ENCODE measurements at places on chromosomes 1 and 21. TPM values are rescaled to one million over a fixed set of nuclear protein-coding genes. Genes with fewer than 3 reads are reported as not detected.

DNA sequence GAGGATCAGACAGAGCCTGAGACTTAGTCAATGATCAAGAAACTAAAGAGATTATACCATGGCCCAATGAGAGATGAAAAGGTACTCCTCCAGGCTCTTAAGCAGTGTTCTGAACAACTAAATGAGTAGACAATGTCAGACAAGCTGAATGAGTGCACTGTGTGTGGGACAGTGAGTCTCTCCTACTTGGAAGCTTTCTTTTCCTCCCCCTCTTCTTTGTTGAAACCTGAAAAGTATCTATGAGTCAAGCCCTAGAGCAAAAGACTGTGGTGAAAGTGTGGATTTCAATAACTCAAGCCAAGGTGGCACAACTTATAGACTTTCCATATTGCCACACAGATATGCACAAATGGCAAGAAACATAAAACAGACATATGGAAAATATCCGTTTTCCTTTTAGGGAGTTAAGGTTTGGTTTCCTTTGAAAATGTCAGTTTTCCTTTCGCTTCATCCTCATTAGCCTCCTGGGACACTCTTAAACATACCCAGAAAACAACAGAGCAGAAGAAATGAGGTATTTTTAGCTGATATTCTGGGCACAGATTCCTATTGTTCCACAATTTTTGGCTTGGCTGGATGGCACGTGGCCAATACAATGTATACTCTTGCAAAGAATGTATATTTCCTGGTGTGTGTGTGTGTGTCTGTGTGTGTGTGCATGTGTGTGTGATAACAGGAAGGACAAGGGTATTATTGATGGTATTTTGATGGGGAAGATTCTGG, 96.6 kb downstream of the LMX1A start:
- no peak for DNase-seq

DNA sequence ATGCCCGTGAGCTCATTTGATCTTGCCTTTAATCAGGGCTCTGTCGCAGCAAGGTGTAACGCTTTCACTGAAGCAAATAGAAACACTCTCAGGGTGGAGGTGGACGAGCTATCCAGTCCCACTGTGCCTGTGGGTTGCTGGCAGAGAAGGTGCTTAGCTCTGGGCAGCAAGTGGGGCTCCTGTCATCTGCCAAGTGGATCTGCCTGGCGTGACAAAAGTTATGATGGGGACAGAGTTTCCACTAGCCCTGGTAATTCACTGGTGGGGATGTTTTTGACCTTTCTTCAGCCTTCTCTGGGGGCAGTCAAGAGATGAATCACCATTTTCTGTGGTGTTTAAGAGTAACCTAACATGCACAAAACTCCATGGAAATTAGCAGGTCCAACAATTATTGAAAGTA, 71.3 kb upstream of the EDEM3 start:
- DNase-seq: no peak

DNA sequence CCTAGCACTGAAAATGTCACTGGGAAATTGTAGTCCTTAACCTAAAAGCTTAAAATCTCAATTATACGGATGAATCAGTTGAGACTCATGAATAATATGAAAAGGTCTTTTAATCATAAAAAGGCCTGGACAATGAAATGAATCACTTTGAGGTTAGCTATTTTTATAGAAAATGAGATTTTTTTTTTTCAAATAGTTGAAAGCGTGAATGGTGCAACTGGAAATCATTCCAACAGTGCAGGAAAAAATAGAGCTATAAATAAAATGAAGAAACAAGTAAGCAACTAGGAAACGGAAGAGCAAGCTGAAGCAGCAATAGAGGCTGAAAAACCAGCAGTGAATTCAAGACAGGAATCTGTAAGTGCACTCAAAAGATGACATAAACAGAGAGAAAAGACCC, 142.9 kb downstream of the BACH1 start:
- peak; percentile 21 for DNase-seq

DNA sequence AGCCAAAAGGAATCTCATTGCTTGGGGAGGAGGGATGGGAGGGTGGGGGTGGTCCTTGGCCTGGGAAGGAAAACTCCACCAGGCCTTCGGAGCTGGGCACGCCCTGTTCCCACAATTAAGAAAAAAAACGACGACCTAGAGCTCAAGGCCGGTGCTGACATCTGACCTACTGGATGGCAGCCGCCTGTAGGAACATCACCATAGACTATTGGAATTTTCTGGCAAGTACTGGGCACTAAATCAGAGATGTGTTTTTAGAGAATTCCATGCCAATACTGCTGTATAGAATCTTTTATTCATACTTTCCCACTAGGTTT, 729 bp downstream of the NADK start:
- DNase-seq: peak; percentile 44

DNA sequence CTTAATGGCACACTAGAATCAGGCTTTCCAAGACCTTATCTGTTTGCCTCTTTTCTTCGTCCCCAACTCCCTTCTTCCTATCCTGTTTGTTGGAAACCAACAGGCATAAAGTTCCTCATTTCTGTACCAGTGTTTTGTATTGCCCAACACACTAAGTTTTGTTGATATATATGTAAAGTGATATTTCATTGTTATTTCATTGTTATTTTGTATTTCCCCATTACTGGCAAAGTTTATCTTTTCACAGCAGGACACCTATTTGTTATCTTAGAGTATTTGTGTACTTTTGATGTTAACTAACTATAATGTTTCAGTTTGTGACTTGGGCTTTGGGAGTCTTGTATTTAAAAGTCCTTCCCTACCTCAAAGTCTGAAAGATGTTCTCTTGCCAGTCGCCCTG, 27.1 kb downstream of the FAM20B start:
- no peak for DNase-seq

DNA sequence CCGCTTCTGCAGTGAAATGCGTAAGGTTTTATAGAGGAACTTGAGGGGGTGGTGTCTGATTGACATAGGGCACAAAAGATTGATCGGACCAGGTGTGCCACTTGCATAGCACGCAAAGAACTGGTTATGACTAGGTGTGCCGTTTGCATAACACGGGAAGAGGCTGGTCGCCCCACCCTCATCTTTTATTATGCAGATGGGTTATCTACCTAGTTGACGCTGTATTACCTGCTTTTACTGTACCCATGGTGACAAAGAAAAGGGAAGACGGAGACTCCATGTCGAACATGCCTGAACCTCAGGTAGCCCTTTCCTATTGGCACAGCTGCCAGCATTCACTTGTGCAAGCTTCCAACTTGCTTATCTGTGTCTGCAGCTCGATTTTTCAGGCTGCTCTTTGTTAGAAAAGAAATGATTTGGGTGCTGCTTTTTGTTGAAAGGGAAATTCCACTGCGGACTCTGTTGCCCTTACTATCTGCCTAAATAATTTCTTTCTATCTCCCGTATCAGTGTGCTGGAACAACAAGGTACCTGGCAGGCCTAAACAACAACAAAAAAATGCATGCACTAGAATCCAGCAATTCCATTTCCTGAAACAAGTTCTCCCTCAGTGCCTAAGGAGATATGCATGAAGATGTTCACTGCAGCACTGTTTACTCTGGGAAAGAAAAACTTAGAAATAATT, 194.4 kb upstream of the KAZN start:
- no peak for DNase-seq

- peak; percentile 93 for DNase-seq
Observed at GRCh38 chr1:201870397-201870796, 18.3 kb upstream of the SHISA4 start.

DNA sequence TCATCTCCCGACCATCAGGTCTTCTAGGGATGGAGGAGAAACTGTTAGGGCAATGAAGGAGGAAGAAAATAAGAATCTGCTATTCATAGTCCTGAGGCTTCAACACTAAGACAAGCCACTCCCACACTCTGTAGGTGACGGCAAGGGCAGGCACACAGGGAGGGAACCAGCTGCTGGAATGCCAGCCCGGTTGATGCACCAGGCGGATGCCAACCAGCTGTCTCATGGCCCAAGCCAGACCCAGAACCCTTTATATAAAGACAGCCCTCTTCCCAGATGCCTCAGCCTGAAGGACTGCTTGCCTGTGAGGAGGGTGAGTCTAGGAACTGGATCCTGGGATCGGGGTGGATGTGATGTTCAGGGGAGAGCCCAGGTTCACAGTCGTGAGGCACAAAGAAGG, at the start of gene KPRP:
KPRP (plus strand) TSS at position 279 of the 400 bp plus-strand sequence. CDS start 1,564 bp downstream, outside the sequence.
- DNase-seq: no peak

DNA sequence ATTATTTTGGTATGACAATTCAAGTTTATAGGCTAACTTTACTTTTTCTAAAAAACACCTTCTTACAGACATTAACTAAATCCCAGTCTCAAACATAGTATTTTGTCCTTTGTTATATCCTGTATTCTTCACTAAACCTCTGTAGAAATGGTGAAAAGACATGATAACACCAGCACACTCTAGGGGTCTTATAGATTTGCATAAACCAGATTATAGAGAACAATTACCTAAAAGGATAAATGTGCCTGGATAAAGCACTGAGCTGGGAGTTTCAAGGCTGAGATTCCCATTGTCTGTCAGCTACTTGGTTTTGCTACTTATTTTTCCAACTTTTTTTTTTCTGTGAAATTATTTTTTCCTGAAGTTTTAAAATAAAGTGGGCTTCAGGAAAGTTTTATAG, 1288.6 kb upstream of the TMPRSS15 start:
- no peak for DNase-seq

DNA sequence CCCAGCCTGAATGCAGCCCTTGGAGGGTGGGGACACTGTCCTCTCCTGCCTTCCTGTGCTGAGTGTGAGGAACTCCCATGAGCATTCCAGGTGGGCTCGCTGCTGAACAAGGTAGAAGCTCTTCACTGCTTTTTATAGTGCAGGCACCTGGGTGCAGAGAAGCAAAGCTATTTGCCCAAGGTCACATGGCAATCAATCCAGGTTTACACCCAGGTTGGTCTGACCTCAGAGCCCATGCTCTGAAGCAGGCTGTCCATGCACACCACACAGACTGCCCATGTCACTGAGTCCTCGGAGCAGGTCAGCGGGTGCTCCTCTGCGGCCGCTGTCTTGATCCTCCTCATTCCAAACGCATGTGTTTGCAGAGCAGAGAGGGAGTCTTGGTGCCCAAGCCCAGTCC, 323.4 kb upstream of the VAMP3 start:
- no peak for DNase-seq

- peak; percentile 14 for DNase-seq
Observed at GRCh38 chr1:210754878-210755665, 378.9 kb downstream of the KCNH1 start.

DNA sequence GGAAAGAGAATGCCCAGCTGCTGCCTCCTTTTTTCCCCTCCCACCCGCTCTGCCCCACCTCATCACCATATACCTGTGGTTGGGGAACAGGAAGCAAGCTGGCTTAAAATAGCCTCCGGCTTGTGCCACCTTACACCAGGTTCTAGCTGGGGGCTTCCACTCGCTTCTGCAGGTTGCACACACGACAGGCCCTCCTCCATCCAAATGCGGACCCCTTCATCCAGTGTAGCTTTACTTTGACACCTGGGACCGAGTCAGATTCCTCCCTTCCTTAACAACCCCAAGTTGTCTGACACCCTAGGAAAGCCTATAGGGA, 14.6 kb downstream of the BLACAT1 start:
- no peak for DNase-seq

- DNase-seq: no peak
Observed at GRCh38 chr1:8665833-8666232, 151.6 kb downstream of the RERE start.

GRCh38 chr1:13487143-13487868, 26.5 kb downstream of the LRRC38 start:
- no peak for DNase-seq

DNA sequence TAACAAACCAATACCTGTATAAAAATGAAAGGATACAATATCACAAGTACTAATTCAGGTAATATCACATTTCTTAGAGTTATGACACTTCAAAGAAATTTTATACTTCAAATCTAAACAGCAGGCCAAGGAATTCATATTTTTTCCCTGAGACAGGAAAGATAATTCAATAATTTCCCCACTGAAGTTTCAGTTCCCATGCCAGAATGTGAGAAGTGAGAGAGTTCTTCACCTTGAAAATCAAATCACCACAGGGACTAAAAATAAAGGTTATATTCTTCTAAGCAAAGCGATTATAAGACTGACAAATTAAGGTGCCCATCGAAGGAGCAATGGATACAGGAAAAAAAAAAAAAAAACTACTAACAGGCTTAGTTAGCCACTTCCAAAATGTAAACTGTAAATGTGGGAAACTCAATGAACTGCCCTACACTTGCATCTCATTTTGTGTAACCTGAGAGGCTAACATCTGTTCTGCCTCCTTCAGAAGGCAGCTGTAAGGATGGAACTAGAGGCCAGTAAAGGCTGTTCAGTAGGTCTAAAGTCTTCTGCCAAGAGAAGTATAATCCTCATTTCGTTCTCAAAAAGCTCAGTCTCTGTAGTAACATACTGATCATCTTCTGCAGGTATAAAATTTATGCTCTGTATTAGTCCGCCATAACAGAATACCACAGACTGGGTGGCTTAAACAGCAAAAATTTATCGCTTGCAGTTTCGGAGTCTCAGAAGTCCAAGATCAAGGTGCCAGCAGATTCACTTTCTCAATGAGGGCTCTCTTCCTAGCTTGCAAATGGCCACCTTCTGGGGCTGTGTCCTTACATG, 127.8 kb downstream of the RERE start:
- no peak for DNase-seq

DNA sequence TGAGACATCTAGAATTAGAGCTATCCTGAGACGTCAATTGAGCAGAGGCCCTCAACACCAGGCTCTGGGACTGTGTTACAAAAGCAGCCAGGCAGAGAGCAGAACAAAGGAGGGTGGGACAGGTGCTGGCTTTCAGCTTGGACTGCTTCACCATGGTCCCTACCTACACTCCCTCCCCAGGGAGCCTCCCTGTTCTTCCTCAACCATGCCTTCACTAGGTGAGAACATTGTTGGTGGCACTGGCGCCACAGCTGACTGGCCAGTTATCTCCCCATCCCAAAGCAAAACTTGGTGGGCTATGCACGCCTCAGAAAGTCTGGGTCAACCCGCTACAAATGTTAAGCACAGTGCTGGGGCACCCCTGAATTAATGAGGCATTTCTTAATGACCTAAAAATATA, 87.8 kb downstream of the NMNAT2 start:
- no peak for DNase-seq

GRCh38 chr1:52551507-52552235, 1.2 kb downstream of the TUT4 start:
- peak; percentile 10 for DNase-seq

- no peak for DNase-seq
Observed at GRCh38 chr1:239306426-239306825, 79.9 kb upstream of the CHRM3 start.

GUCA2A gene
- not detected for total RNA-seq

CRABP2 gene
- 21.1 TPM for total RNA-seq

FNDC5 gene
- total RNA-seq: 0.49 TPM

TP73 gene
- total RNA-seq: 0.91 TPM

GBP5 gene
- total RNA-seq: 4.8 TPM

PDPN gene
- total RNA-seq: 4.1 TPM

SLC45A1 gene
- not detected for total RNA-seq

PTPN7 gene
- total RNA-seq: not detected

LRRC8B gene
- total RNA-seq: 0.30 TPM

MR1 gene
- 47.5 TPM for total RNA-seq

DNASE2B gene
- total RNA-seq: not detected

TAS1R1 gene
- not detected for total RNA-seq

SEC16B gene
- 0.79 TPM for total RNA-seq

NR1I3 gene
- not detected for total RNA-seq

S100A3 gene
- 5.2 TPM for total RNA-seq

ELAVL4 gene
- not detected for total RNA-seq

All from M059J (cell line).